CD4-positive, alpha-beta T cell treated with Interferon alpha-2 for 1 hour (primary cell): ENCODE measurements at places on chromosomes 7 and 10.

GRCh38 chr10:131187274-131187673, 124.2 kb downstream of the TCERG1L start:
- DNase-seq, result no peak

DNA sequence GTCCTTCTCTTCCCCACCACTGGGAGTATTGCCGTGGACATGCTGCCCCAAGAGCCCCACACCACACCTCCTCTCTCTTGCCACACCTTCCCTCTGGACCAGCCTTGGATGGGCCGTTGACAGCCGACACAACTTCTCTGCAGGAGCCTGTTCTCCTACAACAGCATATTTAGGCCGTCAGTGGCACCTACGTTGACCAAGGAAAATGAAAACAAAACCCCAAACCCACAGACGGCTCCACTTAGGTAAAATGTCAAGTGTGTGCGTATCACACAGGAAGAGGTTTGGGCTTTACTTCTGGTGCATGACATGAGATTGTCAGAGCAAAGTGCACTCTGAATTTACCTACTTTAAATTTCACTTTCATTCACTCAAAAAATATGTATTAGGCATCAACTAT, 246.6 kb downstream of the ZMYND11 start:
- no peak for DNase-seq

- DNase-seq, result no peak
These were observed 120.1 kb upstream of the CHST15 start for GRCh38 chr10:124213471-124213870.

- no peak for DNase-seq
These were observed 314.9 kb upstream of the AUTS2 start for GRCh38 chr7:69283421-69283820.

DNA sequence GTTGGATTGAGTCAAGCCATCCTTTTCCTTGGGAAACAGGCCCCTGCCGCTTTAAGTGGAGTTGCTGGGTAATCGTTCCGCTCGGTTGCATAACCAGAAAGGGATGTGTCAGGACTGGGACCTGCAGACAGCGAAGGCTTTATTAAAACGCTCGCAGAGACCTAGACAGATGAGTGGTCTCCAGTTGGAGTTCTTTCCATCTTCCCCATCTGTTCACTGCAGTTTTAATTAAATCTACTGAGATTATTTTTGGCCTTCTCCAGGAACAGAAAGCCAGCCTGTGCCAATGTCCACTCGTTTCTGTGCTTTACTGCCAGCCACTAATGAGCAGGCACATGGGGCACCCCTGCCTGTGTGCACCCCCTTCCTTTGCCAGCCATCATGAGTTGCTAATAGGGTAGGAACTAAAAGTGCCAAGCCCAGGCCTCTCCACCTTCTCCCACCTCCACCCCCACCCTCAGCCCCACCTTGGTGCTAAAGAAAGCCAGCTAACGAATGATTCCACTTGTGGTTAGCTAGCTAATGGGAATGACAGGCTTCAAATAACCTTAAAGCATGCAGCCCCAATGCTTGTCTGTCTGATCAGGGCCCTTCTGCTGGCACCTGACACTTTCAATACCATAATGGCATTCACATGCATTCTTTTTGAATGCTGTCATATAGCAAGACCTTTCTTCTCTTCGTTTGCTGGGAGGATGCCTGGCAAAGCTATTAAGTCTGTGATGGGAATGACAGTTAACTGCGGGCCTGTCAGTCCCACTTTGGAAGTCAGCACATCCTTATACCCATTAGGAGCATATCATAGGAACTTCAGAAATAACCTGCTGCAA, 556.8 kb upstream of the GALNT17 start:
- DNase-seq, result no peak

- DNase-seq, result no peak
These were observed 169.4 kb downstream of the AKR1D1 start for GRCh38 chr7:138245682-138246081.

GRCh38 chr7:64541438-64542359, 21.2 kb downstream of the ZNF680 start:
- DNase-seq, result no peak

DNA sequence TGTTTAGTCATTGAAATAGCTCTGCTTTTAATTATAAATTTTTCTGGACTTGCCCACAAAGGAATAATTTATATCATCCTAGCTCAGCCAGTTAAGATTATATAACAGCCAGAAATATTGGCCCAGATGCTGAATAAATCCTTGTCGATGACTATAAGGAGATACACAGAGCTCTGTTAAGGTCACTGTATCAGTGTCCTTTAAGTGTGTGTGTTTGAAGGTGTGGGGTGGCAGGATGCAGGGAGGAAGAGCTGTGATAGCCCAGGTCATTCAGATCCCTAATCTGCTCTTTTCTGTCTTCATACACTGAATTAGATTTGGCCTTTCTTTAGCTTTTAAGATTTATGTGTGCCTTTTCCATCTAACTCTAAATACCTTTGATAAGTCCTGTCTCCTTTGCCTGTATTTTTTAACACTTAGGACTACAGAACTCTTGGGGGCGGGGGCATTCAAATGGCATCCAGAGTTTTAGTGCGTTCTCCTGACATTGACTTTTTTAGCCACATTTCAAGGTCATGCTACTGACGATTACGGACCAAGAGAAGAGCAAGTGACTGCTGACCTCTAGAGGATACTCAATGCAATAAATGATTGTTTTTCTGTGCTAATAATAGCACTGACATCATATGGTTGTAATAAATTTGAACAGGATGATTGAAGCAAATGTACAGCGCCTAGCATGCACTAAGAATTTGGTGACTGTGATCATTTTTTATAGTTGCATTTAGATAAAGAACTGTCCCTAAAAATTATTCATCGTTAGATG, 172.3 kb downstream of the CACNB2 start:
- no peak for DNase-seq

GRCh38 chr10:110504111-110504735, 6.5 kb downstream of the DUSP5 start:
- peak; percentile 94 for DNase-seq

DNA sequence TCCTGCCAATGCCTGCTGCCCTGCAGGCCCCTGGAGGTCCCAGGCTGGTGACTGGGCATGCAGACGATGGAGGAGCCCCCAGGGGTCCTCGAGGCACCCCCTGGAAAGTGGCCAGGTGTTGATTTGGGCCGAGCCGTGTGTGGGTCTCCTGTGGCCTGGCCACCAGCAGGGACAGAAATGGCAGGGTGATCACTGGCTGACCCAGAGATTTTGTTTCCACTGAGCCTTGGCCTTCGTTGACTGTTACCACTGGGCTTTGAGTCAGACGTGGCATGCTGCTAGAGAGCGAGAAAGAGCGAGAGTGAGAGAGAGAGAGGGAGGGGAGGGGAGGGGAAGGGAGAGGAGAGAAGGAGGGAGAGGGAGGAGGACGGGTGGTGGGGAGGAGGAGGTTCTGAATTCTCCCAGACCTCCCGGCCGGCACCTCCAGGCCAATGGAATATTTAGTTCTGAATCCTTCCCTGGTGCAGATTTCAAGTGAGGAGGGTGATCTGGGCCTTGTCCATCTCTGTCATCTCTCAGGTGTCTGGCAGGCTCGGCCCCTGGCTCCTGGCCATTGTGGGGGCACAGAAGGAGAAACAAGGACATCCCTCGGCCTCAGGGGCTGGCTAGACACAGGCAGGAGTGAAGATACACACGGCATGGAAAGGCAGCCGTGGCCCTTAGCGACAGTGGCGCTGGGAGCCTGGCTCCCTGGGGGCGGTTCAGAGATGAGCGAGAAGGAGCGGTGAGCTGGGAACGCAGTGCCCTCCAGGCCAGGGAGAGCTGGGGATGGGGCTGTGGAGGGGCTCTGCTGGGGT, 58.2 kb downstream of the GLRX3 start:
- DNase-seq, result no peak

DNA sequence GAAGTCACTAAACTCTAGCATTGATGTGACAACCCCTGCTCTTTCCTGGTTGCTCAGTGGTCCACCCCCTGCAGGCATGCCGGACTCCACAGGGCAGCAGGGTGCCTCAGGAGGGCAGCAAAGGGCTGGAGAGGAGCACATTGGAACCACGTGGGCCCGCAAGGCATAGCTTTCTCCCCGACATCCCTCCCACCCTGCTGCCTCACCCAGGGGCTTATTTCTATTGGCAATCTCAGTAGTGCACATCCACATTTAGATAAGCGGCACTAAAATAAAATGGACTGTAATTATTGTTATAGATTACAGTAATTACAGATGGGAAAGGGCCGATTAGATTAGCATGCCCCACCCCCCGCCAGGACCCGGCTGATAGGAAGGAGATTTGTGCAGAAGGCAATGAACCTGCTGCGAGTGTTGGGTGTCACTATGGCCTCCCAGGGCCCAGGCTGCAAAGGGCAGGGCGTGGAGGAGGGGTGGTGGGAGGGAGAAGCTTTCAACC, 580.1 kb downstream of the GRID1 start:
- no peak for DNase-seq

DNA sequence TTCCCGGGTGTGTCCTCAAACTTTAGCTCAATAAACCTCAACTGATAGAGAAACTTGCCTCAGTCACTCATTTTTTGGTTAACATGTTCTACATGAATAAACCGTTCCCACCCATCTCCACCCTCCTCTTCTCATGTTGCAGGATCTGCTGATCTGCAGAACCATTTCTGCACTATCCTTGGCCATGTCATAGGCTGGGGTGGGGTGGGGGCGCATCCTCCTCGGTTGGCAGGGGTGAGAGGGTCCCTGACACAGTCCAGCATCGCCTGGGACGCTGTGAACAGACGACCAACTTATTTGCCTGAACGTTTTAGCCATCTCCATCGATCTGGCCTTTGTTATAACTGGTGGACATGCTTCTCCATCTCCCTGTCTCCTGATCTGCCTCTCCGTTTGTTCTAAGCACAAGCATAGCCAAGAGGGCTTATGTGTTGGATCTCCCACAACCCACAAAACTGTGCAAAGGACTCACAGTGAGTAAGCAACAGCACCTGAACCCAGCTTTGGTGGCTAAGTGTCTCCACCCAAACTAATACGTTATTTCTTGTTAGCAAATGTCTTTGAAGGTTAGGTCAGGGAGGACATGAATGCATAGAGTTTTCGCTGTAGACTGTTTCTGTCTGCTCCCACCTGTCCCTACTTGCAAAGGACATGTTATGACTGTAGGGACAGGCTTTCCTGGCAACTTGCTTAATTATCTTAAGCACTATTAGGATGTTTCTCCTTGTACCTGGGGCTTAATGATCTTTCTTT, 51.7 kb downstream of the PRKCQ start:
- no peak for DNase-seq

GRCh38 chr7:51451751-51452476, 135.3 kb upstream of the COBL start:
- no peak for DNase-seq

GRCh38 chr10:79244068-79244442, 103.2 kb upstream of the PPIF start:
- no peak for DNase-seq

GRCh38 chr7:73830681-73831583, at the start of gene CLDN4:
Gene CLDN4 (plus strand): TSS chr7:73830996. CDS start chr7:73831202, 206 bp downstream.
- DNase-seq, result no peak

DNA sequence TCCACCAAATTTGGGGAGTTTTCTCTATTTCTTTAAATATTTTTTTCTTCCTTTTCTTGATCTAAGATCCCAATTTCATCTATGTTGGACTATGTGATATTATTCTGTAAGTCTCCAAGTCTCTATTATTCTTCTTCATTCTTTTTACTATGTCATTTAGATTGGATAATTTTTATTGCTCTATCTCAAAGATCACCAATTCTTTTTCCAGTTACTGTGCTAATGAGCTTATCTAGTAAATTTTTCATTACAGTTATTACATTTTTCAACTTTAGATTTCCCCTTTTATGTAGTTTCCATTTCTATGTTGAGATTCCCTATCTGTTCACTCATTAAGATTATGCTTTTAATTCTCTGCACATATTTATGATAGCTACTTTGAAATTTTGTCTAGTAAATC, 131.6 kb upstream of the NAMPT start:
- DNase-seq, result no peak

GRCh38 chr10:73095481-73096021, 1.1 kb downstream of the P4HA1 start:
- peak; percentile 62 for DNase-seq

DNA sequence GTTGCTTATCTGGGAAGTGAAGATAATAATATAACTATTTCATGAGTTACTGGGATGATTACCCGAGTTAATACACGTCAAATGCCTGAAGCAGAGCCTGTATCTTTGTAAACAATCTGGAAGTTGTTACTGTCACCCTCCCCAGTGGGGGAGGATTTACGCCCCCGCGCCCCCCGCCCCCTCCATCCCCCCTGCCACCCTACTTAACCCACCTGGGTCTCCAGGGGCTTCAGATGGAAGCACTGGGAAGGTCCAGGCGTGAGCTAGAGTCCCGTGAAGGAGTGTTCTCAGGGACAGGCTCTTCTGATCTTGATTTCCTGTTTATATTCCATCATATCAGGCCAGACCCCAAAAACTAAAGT, 691 bp upstream of the PPA1 start:
- no peak for DNase-seq
